T-helper 1 cell (primary cell): ENCODE measurements at places on chromosomes 4 and X.

DNA sequence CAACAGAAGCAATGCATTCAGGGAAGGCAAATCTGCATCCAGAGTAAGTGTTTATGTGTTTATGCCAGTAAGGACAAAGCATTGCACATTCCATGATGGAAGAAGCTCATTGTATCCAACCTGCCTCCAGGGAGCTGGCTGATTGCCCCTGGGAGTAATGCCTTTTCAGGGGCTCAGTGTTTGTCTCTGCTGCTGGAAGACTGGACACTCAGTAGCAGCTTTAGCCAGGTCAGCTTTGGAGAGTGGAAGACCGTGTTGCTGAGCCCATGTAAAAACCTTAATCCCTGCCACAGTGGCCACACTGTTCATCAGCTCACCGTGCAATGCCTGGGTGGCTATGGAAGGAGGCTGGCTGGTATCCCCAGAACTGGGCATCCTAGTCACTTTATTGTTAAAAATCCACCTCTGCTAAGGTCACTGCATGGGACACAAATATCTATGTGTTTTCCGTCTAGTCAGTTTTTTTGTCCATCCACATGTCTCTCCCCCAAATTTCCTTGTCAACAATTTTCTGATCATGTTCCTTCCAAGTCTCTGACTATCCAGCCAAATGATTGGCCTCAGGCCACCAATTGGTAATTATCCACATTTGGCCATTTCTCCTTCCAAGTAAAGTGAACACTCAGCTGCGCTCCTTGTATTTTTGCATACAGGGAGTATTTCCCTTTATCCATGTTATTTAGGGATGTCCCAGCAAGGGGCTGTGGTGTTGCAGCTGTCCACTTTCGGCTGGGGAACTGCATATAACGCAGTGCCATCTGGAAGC, 2044.5 kb upstream of the AGA start:
- no peak for DNase-seq

- no peak for DNase-seq
Measured at GRCh38 chrX:460823-461640, 74.3 kb upstream of the PPP2R3B start.

GRCh38 chrX:153944140-153944799, at the start of gene RENBP:
RENBP (minus strand) TSS chrX:153944643; CDS start chrX:153944610, 33 bp downstream.
- DNase-seq: no peak

DNA sequence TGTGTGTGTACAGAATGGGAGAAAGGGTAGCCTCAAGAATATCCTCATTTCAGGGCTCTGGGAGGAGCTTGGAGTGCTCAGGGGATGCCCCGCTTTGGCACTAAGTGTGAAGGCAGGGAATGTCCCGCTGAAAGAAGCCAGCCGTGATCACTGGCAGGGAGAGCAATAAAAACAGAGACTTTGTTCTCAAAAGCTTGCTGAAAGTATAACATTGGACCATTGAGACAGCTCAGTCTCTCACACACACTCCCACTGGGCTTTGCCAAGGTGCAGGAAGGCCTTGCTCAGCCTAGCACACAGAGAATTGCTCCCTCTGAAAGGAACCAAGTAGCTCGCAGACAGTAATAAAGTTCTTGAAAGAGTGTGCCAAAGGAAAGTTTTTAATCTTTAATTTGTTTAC, 143.8 kb upstream of the SLITRK2 start:
- DNase-seq: no peak

- DNase-seq: no peak
Measured at GRCh38 chr4:185566972-185567371, 31.7 kb upstream of the PDLIM3 start.

DNA sequence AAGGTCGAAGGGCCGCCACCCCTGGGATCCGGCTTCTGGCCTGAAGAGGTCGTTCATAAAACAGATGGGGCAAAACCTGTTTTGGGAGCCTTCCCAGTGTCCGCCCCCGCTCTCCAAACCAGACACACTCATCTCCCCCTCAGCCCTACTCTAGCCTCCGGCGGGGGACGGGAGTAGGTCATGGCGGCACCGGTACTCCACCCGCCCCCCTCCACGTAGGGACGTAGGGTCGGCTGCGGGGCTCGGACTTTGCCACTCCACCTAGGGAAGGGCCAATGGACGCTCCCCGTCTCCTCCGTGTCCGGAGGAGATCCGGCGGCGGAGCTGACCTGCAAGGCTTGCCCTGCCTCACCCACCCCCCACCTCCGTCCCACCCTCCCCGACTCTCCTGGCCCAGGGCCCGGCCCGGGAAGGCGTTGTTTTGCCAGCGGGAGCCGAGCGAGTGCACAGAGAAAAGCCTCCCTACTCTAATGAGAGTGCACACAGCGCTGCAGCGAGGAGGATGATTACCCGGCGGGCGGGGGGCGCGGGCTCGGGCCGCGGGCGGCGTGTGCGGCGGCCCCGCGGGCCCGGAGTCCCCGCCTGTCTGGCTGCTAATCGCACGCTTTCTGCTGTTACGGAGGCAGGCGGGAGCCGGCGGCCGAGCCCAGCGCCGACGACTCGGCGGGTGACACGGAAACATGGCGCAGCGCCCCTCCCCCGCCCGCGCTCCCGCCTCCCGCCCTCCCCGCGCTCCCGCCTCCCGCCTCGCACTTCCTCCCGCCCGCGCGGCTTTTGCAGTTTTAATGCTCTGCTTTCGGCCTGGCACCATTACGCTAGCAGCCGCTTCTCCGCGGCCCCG, 8.3 kb upstream of the BCOR start:
- DNase-seq: peak; percentile 66

DNA sequence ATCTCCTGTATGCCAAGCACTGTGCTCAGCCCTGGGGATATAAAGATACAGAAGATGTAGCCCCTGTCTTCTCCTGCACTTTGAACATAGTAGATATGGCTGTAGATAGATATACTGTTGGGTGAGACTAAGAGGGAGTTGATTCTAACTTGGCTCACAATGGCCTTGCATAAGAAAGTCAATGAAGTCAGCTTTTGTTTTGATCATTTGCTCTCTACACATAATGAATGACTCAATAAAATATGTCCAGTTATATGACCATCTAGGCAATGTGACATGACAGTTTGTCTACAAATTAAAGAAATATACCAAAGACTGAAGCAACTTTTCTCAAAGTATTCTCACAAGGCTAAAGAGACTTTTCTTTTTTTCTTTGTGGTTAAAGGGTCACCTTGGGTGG, 147.6 kb upstream of the DIPK2B start:
- no peak for DNase-seq

GRCh38 chr4:142377342-142378091, 468.6 kb downstream of the INPP4B start:
- DNase-seq: no peak

DNA sequence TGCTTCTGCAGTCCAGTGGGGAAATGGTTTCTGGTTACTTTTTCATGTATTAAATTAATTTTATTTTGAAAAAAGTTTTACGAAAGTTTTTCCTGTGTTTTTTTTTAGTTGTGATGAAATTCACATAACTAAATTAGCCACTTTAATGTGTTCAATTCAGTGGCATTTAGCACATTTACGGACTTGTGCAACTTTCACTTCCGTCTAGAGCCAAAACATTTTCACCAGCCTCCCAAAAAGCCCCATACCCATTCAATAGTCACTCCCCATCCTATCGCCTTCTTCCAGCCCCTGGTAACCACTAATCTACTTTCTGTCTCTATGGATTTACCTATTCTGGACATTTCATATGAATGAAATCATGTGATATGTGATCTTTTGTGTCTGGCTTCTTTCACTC, 22.8 kb upstream of the TBL1X start:
- DNase-seq: no peak

GRCh38 chrX:57380026-57380796, 93.7 kb downstream of the FAAH2 start:
- no peak for DNase-seq

DNA sequence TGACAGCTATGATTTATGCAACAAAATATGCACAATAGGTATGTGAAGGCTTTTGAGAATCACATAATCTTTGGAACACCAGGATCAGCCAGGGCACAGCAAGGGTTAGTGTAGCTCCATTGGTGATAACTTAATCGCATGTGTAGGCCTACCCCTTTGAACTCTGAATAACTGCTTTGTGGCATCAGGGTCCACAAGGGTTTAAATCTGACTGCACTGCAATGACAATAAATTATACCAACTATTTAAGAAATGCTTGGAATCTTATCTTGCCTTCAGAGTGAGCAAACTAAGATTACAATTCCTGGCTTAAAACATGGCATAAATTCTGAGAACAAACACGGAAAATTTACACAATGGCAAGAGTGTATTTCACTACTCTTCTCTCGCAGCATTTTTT, 245.8 kb downstream of the FBXO8 start:
- no peak for DNase-seq

DNA sequence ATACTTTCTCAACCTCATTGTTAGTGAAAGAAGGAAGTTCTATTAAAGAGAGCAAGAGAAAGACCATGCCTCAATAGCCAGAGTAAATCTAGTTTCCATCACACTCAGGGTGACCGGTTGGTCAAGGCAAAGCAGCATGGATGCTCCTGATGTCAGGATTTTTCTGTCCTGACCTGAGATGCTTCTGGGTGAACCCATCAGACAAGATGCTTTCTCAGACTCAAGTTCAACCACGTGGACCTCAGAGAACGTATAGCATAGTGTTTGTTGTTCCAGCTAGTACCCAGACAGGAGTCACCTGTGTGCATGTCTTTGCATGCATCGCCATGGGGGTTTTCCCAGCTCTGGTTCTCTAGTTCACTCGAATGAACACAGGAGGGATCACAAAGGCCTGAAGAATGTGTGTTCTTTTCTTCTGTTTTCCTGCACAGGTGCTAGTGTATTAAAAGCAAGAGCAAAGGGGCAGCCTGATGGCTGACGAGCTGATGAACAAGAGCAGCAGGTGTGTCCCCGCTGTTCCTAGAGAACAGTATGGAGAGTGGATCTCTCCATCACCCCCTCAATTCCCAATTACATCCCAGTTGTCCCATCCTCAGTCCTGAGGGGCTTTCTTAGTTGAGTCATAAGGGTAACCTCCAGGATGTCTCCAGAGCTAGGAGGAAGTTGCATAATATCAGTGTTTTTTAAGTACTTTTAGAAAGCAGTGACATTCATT, 110.5 kb upstream of the ENPP6 start:
- DNase-seq: no peak

DNA sequence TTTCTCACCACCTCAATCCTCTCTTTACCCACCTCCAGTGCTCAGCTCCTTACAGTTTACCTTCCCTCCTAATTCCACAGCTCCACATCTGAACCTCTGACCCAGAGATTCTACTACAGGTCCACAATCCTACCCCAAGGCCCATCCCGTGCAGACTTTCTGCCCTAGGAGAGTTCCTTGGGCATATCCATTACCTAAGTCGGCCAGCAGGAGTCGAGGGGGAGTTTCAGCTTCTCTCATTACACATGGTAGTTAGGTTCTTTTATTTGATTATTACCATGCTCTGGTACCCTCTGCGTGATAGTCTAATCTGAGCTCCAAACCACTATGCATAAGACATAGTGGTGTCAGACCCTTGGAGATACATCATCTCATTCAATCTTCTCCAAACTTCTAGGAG, 117.9 kb downstream of the SH3RF1 start:
- DNase-seq: no peak

DNA sequence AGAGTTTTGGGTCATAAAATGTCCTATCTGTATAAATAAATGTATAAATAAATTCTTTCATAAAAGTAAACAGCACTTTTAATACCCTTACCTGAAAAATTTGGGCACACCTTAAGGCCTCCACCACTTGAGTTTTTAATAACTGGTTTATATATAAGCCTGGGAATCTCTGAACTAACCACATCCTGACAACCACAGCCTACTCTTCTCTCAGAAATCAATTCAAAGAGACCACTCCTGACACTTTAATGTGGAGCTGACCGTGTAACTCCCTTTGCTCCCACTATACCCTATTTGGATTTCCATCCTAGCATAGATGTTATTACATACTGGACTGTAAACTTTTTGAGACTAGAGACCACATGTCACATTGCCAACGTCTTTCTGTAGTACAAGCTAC, 3.5 kb downstream of the FBXL5 start:
- no peak for DNase-seq

DNA sequence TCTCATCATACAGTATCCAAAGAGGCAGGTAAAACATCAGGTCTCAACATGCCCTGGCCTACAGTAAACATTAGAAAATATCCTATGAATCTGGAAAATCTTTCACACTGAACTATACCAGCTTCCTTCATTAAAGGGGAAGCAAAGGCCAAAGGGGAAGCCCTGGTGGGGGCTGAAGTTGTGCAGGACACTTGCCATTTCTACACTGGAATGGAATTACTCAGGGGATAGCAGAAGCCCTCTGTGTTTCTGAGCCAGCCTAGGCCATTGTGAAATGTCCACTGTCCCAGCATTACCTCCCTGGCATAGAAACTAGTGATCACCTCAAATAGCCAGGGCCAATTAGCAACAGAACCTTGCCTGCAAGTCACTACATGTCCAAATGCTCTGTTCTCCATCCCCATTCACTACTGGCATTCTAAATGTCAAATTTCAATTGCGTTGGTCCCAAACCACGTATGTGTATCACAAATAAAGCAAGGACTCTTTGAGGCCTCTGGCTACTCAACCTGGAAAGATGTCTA, 429.9 kb downstream of the AFF2 start:
- no peak for DNase-seq

- peak; percentile 29 for DNase-seq
Measured at GRCh38 chr4:104491481-104492182, 3.1 kb downstream of the CXXC4 start.

DNA sequence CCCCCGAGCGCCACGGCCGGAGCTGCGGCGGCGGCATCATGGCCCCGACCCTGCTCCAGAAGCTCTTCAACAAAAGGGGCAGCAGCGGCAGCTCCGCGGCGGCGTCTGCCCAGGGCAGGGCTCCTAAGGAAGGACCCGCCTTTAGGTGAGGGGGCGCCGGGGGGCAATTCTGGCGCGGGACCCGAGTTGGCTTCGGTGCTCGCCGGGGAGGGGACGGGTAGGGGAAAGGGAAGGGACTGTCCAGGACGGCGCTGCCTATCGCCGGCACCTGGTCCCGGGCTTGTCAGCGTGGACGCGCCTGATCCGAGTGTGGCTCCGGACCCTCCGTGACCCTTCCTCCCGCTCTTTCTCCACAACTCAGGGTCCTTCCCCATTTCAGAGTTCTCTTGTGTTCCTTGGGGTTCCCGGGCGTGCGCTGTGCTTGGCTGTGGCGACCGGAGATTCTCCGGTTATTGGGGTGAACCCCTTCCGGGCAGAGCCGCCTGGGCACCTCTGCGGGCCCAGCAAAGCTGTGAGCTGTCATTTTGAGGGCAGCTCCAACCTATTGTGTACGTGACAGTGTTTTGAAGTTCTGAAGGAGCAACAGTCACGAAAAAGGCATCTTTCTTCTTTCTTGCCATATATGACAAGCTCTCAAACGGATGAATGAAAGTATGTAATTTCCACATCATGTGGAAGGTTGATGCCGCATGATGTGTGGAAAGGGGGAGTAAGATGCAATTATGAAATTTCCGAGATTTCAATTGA, 522 bp downstream of the FNIP2 start:
- peak; percentile 29 for DNase-seq
